CD8-positive, alpha-beta memory T cell (primary cell): ENCODE measurements at places on chromosomes 5 and 9. TPM values are rescaled to one million over a fixed set of nuclear protein-coding genes. Genes with fewer than 3 reads are reported as not detected.

NTRK2 gene
- total RNA-seq: 0.26 TPM

DNA sequence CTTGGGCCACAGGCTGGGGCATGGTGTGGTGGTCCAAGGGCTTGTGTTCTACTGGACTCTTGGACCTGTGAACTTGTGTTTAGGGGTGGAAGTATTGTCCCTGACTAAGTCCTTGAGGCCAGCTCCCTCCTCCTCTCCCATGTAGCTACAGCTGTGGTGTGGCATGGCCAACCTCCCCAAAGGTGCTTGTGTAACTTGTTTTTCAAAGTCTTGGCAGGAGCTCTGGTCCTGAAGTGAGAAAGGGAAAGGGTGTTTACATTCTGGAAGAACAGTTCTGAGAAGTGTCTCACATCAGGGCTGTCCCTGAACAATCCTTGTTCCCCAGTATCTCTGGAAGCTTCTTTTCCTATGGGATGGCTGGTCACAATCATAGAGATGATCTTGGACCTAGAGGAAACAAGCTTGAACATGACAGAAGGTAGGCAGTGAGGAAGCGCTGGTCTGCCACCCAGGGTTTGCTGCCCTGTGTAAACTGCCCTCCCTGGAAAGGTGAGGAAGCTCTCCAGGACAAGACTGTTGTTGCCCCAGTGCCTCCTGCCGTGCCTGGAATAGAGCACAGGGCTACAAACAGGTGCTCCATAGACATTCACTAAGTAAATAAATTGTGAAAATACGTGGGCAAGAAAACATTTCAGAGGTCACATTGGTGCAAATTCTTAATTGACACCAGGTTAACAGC lies 64.6 kb upstream of the KLF9 start:
- no peak for DNase-seq

PCDHGC3 gene
- total RNA-seq: 0.15 TPM

STARD4 gene
- total RNA-seq: 32.0 TPM

DNA sequence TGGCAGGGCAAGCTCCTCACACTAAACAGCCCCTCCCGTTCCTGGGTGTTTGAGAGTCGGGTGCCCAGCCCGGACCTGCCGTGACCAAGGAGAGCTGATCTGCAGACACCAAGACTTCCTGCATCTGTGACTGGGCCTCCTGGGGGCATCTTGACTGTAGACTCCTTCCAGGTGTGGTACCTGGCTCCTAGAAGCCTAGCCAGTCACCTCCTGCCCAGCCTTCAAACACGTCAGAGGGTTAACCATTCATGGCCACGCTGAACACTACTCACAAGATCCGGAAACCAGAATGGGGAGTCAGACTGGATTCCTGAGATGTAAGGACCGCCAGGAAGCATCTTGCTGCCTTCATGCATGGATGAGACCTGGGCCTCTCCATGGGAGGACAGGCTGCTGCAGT lies 3.7 kb upstream of the LCN2 start:
- DNase-seq: no peak

NRARP gene
- total RNA-seq: 2.3 TPM

DNA sequence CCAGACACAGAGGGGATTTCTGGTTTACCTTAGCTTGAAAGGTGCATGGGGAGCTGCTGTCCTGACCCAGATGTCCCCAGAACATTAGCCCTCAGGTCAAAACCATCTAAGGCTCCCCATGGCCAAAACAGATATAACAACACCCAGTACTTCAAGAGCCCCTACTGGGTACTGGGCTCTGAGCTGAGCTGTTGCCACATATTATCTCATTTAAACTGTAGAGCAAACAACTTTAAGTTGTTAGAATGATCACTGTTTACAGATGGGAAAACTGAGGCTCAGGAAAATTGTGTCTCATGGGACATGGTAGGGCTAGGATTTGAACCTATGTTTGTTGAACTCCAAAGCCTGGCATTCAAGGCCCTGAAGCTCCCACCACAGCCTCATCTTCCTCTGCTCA lies 20.6 kb upstream of the SLC25A51 start:
- no peak for DNase-seq

- no peak for DNase-seq
Measured at GRCh38 chr5:134459491-134459890, 47.8 kb upstream of the CDKN2AIPNL start.

GDA gene
- not detected for total RNA-seq

SPINK6 gene
- total RNA-seq: not detected

DNA sequence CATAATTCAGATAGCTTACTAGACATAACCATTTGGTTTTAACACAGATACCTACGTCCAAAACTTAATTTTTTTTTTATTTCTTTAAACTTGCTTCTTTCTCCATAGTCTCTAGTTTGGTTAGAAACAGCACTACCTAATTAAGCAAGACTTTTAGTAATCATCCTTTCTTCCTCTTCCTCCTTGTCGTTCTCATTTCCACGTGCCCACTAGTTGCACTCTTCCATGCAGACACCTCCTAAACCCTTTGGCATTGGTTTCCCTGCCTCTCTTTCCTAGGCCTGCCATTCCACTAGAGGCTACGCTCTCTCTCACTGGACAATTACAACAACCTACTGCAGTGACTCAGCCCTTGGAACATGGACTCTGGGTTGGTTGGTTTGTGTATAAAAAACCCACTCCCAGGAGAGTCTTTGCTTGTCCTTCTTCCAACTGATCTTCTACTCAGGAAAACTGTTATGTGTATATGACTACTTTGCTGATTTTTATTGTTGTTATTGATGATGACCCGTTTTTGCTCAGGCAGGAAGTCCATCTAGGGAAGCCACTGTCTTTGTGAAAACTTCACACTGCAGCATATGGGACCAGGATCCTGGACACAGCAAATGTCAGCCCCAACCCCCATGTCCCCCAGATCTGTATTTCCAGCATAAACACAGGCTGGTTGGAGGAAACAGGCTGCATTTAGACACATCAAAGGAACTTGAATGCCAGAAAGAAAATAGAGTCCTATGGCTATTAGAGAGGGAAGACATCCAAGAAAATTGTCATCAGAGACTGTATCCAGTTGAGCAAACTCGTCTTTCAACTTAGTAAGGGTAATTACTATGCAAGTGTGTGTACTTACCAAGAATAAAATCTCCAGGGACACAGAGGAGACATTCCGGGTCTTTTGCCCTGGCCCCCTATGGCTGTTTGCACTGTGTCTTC lies 503.2 kb downstream of the GADD45G start:
- no peak for DNase-seq

DNA sequence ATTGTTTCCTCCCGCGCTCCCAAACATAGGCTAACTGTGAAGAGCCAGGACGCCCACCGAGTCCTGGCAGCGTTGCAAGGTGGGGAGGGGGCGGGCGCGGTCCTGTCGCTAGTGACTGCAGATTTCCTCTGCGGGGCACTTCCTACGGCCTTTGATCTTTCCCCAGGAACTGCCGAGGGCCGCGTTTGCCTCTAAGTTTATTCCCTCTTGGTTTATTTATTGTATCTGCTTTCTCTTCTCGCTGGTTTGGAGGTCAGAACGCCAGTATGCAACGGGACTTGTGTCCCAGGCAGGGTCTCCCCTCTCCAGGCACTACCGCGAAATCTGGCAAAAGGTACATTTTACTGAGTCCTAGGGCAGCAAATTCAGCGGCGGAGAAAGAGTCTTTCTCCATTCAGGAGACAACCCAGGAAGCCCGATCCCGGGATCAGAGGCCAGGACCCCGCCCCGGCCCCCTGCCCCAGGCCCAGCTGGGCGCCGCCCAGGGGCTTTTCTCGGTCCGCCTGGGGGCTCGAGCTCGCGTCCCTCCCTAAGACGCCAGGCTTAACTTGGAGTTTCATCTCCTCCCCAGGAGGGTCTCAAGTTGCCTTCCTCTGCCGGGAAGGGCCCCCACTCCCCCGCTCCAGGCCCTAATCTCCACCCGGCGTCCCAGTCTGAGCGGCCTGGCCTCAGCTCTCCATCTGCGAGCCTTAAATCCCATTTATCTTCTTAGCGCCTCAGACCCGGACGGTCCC lies 884 bp upstream of the EGFLAM start:
- DNase-seq: no peak

RNF20 gene
- 53.5 TPM for total RNA-seq

GRCh38 chr5:157670662-157671591 lies at the start of gene C5orf52:
Gene C5orf52, plus strand, starts transcription at chr5:157671533. Its CDS starts 82 bp downstream, at chr5:157671615.
- peak; percentile 42 for DNase-seq

DNA sequence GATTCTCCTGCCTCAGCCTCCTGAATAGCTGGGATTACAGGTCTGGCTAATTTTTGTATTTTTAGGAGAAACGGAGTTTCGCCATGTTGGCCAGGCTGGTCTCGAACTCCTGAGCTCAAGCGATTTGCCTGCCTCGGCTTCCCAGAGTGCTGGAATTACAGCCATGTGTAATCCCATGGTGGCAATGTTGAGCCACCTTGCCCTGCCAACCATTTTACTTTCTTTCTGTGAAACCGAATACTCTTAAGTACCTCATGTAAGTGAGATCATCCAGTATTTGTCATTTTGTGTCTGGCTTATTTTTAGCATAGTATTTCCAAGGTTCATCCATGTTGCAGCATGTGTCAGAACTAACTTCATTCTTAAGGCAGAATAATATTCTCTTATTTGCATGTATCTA lies 8.2 kb downstream of the PRRC2B start:
- DNase-seq: no peak

ALDH7A1 gene
- 4.4 TPM for total RNA-seq

- DNase-seq: no peak
Measured at GRCh38 chr5:177984584-177985206, 11.3 kb downstream of the PROP1 start.
